ENCODE measurements at places on chromosomes 6 and 20.

- no peak for DNase-seq
Observed at GRCh38 chr6:2756241-2756640, 5.5 kb upstream of the MYLK4 start.

GRCh38 chr6:150417899-150418826 is 49.4 kb downstream of the IYD start:
- no peak for DNase-seq

DNA sequence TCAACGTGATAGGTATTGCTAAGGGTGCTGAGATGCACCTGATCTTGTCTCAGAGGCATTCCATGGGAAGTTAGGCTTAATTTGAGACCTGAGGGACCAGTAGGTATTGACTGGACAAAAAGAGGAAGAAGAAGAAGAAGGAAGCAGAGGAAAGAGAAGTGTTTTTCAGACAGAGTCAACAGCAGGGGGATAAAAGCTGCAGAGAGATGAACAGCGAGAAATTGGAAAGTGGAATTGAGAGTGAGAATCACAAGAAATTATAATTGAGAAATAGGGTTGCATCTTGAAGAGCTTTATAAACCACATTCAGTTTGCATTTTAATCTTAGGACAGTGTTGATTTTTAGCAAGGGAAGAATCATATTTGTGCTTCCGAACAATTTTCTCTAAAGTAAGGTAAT is 254.0 kb downstream of the CD83 start:
- DNase-seq, result no peak

DNA sequence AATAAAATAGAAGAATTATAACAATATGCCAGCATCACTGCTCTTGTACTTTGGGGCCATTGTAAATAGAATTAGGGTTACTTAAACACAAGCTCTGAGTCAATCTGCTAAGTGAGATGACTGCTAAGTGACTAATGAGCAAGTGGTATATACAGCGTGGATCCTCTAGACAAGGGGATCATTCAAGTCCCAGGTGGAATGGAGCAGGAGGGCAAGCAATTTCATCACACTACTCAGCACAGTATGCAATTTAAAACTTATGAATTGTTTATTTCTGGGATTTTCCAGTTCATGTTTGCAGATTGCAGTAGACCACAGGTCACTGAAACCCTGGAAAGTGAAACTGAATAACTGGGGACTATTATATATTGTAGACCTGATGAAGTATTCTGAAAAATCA is 235.3 kb downstream of the BTBD3 start:
- no peak for DNase-seq
